Osteoblast (primary cell): ENCODE measurements at places on chromosomes 1 and 21. TPM values are rescaled to one million over a fixed set of nuclear protein-coding genes. Genes with fewer than 3 reads are reported as not detected.

Gene NCDN
- 25.9 and 30.0 TPM in 2 replicates for total RNA-seq

Gene PRAMEF6
- not detected in 2 replicates for total RNA-seq

Gene KCNH1
- total RNA-seq: 28.9 and 41.3 TPM in 2 replicates

Gene CA14
- not detected in 2 replicates for total RNA-seq

Gene RHBDL2
- total RNA-seq: 0.59 and 0.72 TPM in 2 replicates

Gene KIF21B
- total RNA-seq: under 0.01 TPM in 2 replicates

GRCh38 chr1:66542314-66542713 lies 8.4 kb downstream of the SGIP1 start:
- no peak for DNase-seq

GRCh38 chr1:41641475-41641814 lies 157.0 kb upstream of the EDN2 start:
- DNase-seq: no peak

Gene LRRC53
- not detected in 2 replicates for total RNA-seq

DNA sequence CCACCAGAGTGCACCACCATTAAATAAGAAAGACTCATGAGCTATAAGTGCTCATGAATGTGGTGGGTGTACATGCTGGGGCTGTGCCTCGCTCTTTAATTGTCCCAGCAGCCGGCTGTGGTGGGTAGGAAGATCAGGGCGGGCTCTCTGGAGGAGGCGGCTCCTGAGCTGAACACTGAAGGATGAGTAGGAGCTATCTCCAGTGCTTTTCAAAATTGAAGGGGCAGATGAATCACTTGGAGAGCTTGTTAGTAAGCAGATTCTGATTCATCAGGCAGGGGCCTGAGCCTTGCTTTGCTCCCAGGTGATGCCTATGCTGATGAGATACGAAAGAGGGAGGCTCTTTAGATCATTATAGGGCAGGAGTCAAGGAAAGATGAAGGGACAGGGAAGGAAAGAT lies 54.1 kb downstream of the ETS2 start:
- DNase-seq: no peak

DNA sequence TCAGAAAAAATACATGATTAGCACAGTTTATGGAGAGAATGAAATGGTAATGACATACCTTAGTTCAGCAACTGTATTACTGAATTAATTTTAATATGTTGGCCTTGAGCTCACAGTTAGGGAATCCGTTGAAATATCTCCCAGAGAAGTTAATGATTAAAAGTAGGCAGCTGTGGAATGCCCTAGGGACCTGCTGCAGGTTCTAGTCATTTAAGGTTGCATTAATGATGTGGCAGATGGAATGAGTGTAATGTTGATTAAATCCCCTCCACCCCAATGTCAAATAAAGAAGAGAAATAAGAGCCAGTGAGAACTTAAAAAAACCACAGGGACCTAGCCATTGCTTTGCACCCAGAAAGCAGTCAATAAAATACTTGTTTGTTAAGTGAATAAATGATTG lies 40.3 kb upstream of the TRIM45 start:
- DNase-seq: no peak

Gene IGSF9
- total RNA-seq: under 0.01 TPM in 2 replicates

Gene HSD3B2
- total RNA-seq: not detected in 2 replicates

Gene RUNX3
- 1.8 and 3.6 TPM in 2 replicates for total RNA-seq

- DNase-seq: no peak
Observed at GRCh38 chr1:56561227-56562019, 17.9 kb downstream of the PLPP3 start.

DNA sequence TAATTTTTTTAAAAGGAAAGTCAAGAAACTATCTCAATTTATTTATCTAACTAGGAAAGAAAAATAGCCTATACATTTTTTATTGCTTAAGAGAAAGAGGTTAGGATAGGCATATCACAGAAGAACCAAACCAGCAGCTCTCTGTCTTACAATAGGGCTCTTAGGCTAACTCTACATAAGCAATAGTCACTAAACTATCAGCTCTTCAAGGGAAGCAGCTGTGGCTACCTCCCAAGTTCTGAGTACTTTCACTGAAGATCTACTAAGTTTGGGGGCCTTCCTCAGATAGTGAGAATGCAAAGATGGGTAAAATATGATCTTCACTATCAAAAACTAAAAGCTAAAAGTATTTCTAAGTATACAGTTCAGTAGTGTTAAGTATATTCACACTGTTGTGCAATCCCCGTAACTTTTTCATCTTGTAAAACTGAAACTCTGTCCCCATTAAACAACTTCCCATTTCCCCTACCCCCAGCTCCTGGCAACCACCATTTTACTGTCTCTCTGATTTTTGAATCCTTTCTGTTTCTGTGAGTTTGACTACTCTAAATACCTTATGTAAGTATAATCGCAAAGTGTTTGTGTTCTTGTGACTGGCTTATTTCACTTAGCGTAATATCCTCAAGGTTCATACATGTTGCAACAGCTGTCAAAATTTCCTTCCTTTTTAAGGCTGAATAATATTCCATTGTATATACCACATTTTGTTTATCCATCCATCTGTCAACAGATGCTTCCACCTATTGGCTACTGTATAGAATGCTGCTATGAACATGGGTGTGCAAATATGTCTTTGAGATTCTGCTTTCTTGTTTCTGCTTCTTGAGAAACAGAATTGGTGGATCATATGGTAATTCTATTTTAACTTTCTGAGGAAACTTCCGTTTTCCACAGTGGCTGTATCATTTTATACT lies 73.3 kb downstream of the ACBD6 start:
- no peak for DNase-seq

- DNase-seq: peak; percentile 79
Observed at GRCh38 chr1:147673816-147674215, 3.5 kb upstream of the ACP6 start.

Gene C1orf115
- 0.29 and 0.36 TPM in 2 replicates for total RNA-seq

Gene SYT14
- 0.29 and 0.36 TPM in 2 replicates for total RNA-seq
